ENCODE measurements at places on chromosomes 12 and 14. TPM values are rescaled to one million over a fixed set of nuclear protein-coding genes. Genes with fewer than 3 reads are reported as not detected.

The PRH2 gene
- total RNA-seq, result not detected

The SIX1 gene
- total RNA-seq, result 1.8 TPM

The GLIPR1L1 gene
- total RNA-seq, result not detected

The MCRS1 gene
- total RNA-seq, result 37.5 TPM

The TPPP2 gene
- total RNA-seq, result not detected

The IQSEC3 gene
- total RNA-seq, result 1.3 TPM

The MMP14 gene
- total RNA-seq, result 375 TPM

The NID2 gene
- total RNA-seq, result 93.7 TPM

The FBXO33 gene
- total RNA-seq, result 18.5 TPM

The B4GALNT1 gene
- total RNA-seq, result 0.51 TPM

The BIN2 gene
- total RNA-seq, result not detected

The TMTC2 gene
- total RNA-seq, result 9.0 TPM

The IFNG-AS1 gene
- not detected for total RNA-seq

The MMAB gene
- 56.1 TPM for total RNA-seq

The MSRB3 gene
- 31.3 TPM for total RNA-seq

The PLEKHG7 gene
- not detected for total RNA-seq

All from fibroblast of lung (primary cell).